ENCODE measurements at places on chromosomes 11 and 22.

DNA sequence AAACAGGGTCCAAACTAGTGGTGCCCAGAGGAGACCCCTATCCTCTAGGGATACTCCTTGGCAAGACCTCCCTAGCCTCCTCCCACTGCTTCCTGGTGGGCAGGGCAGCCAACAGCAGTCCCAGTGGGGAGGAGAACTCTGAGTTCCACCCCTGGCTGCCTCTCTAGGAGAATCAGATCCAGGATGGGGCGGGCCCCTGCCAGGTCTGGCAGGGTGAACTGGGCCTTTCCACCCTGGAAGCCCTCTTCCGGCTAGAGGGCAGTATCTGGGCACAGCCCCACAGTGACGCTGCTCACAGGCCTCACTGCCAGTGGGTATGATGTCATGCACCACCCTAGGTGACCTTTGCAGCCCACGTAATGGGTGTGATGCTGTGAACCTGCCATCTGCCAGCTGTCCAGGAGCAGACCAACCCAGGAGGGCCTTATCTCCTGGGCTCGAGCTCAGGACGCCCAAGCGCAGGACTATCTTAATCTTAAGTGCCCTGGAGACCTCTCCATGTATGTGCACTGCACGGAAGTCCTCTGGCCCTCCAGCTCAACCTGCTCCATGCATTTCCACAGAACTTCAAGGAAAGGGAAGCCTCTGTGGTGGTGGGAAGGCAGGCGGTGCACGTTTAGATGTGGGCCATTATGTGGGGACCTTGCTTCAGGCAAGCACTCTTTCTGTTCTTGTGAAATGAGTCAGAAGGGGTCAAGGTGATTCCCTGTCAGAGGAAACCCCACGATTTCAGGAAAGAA lies 31.8 kb upstream of the FCHSD2 start:
- no peak for DNase-seq

DNA sequence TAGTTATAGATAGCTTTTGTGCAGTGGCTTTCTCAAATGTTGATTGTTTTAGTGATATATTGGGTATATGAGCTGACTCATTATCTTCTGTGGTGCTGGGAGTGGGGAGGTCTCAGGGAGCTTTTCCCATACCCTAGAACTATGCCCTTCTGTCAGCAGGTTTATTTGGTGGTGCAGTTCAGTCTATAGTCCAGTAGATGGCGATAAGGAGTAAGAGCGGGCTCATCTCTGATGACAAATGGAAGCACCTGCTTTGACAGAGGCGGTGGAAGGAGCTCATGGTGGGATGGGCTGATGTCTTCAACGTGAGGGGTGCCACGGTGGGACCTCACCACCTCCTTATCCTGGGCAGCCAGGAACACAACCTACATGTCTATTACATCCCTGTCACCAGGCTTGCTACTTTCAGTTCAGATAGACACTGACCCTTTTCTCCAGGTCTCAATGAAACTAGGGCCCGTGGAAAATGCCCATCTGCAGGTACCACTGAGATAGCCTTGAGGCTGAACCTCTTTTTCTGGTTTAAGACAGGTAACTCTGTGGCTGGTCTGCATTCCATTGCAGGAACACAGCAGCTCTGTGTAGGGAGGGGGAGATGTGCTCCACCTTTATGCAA lies 13.0 kb upstream of the OR6A2 start:
- DNase-seq, result no peak

- DNase-seq, result no peak
Measured at GRCh38 chr22:26075251-26075650, 94.0 kb upstream of the SEZ6L start.

- DNase-seq, result no peak
Measured at GRCh38 chr11:77396911-77397310, 77.0 kb downstream of the PAK1 start.

- DNase-seq, result no peak
Measured at GRCh38 chr11:72013765-72014711, 15.3 kb downstream of the IL18BP start.

GRCh38 chr11:24556693-24557092 lies 59.8 kb downstream of the LUZP2 start:
- DNase-seq, result no peak

- no peak for DNase-seq
Measured at GRCh38 chr11:93844568-93844967, 5.8 kb downstream of the VSTM5 start.
